Activated T-helper 1 cell treated with anti-CD3 and anti-CD28 coated beads, Interleukin-2, amount 50 U/mL, for 16 hours (primary cell): ENCODE measurements at places on chromosomes 11 and 22.

GRCh38 chr11:66868726-66869566 lies 12.1 kb downstream of the LRFN4 start:
- DNase-seq = peak; percentile 67

DNA sequence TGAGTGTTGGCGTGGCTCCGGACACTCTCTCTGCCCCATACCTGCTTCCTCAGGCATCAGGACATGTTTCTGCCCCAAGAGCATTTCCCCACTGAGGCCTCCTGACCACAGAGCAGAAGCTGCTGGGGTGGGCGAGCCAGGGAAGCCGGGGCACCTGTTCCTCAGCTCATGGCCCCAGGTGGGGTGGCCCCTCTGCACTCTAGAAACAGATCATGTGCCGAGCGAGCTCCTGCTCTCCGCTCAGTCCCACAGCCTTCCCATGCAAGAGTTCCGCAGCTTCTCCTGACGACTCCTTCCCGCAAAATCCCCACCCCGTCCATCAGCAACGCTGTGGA lies 22.4 kb upstream of the PANX2 start:
- no peak for DNase-seq

- DNase-seq = no peak
Measured at GRCh38 chr11:70538641-70539359, 140.5 kb downstream of the CTTN start.

GRCh38 chr11:44306052-44306917 lies 3.7 kb downstream of the ALX4 start:
- no peak for DNase-seq

GRCh38 chr11:42049650-42050049 lies 590.2 kb upstream of the LRRC4C start:
- no peak for DNase-seq

DNA sequence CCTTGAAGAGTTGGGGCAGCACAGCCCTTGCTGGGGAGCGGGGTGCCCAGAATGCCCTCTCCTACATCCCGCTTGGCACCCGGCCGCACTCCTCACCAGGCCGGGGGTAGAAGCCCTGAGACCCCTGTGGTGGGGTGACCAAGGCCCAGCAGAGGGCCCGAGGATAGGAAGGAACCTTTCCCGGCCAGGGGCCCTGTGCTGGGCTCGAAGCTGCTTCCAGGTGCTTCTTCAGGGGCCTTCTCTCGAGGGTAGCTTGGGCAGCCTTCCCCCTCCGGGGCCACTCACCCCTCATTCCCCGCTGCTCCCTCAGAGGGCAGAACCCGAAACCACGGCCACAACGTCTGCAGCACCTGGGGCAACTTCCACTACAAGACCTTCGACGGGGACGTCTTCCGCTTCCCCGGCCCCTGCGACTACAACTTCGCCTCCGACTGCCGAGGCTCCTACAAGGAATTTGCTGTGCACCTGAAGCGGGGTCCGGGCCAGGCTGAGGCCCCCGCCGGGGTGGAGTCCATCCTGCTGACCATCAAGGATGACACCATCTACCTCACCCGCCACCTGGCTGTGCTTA lies 752 bp downstream of the MUC2 start:
- DNase-seq = no peak

DNA sequence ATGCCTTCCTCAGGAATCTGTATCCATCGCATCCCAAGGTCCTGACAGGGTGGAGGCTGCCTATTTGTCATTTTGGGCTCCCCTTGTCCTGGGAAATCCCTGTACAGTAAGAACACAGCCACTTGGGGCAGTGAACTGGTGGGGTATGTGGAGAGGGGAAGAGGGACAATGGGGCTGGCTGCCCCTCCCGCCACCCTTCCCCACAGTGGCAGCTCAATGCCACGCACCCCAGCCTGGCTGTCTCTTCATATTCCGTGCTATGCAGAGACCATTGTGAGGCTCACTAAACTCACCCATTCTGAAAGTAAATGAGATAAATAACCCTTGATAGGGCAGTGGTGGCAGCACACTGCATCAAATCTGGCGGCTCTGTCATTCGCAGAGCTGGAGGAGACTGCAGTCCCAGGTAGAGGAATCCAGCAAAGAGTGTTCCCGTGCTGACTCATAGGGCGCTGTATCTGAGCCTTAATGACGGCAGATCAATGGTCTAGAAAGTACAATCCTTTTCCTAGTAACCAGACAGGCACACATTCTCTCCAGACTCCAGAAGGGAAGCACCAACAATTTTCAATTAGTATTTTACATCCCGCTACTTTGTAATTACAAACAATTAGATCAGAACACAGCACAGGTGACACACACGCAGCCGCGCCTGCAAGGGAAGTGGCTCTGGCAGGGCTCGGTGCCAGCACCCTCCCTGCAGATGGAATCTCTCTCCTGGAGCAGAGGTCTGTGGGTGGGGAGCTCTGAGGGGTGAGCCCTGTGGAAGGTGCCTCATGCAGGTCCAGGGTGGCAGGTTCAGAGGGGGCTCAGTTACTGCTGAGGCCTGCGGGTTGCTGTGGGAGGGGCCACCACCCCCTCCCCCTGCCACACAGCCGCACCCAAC lies 167.9 kb upstream of the B3GAT1 start:
- no peak for DNase-seq

DNA sequence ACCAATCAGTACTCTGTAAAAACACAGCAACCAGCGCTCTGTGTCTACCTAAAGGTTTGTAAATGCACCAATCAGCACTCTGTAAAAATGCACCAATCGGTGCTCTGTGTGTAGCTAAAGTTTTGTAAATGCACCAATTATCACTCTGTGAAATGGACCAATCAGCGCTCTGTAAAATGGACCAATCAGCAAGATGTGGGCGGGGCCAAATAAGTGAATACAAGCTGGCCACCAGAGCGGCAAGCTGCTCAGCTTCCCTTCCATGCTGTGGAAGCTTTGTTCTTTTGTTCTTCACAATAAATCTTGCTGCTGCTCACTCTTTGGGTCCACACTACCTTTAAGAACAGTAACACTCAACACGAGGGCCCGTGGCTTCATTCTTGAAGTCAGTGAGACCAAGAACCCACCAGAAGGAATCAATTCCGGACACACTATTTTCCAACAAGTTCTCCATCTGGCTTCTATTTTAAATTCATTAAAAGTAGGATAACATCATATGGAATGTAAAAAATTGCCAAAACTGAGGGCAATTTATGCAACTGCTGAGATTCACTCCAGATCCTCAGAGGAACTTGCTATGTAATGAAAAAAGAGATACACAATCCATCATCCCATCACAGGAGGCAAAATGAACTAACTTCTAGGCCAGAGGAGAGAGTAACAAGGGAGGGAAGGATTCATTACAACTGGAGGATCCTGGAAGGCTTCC lies 3.1 kb upstream of the PANX1 start:
- DNase-seq = no peak

DNA sequence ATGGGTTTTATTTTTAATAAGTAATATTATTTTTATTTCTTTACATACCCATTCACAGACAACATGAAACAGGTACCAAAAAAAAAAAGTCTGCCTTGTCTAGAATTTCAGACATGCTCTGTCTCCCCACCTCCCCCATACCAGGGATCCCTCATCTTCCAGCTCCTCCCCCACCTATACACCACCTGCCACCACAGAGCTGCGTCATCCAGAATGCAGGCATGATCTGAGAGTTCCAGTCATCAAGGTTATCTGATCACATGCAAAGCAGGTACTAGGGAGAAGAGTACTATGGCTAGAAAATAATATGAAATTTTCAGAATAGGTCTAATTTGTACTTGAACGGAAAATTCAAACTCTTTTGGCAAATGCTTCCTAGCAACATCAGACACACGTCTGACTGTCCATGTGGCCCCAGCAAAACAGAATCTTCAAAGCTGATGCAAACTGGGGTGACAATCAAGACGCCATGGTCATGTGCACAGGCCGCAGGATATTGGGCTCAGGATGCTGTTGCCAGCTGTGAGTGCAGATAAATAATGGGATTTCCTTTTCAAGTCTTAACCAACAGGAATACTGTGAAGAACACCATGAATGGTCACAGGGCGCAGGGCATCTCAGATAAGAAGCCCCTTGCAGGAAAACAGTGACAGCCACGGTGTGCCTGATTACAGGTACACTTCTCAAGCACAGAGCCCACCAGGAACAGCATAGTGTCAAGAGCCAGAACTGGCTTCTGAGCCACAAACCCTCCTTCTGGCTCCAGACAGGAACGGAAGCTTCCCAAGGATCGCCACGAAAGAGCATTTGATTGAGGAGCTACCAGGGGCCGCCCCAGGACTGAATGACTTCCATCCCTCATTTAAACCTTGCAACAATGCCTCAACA lies 169.5 kb downstream of the EFCAB6 start:
- no peak for DNase-seq

GRCh38 chr11:119483341-119483880 lies 60.4 kb upstream of the THY1 start:
- DNase-seq = no peak

GRCh38 chr11:64611869-64612646 lies 21.0 kb downstream of the SLC22A12 start:
- no peak for DNase-seq

DNA sequence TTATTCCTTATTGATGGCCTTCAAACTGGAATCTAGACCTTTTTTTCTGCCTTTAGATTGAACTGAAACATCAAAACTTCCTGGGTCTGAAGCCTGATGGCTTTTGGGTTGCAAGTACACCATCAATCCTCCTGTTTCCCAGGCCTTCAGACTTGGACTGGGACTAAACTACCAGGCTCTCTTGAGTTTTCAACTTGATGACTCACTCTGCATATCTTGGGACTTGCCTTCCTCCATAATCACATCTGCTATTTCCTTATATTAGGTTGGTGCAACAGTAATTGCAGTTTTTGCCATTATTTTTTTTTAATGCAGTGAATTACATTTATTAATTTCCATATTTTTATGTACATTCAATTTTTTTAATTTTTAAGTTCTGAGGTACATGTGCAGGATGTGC lies 7.0 kb downstream of the OR51B5 start:
- no peak for DNase-seq

GRCh38 chr11:95339086-95339901 lies 108.3 kb upstream of the SESN3 start:
- DNase-seq = no peak

GRCh38 chr11:94169516-94169915 lies 40.9 kb downstream of the PANX1 start:
- DNase-seq = no peak

DNA sequence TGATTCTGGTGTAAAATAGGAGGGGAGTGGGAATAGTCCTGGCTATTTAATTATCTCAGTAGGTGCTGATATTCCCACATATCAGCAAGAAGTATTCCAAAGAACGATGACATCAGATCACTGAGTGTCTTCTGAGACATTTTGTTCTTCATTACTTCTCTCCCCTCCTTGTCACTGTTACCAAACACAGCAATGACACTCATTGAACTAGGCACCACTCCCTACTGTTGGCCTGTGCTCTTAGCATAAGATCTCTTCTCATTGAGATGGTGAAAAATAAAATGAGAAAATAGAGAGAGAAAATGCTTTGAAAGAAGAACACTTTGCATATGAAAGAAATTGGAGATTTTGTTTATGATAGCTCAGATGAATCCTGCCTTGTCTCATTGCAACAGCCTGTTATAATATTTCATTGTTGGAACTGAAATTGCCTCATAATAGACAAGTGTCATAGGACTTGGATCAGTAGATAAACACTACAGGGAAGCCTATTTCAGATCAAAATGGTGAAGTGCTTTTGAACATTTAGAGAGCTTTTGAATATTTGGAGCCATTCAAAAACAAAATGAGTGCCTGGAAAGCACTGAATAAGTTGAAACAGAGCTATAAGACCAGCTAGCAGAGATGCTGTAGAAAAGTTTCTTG lies 11.3 kb upstream of the ETS1 start:
- DNase-seq = no peak

DNA sequence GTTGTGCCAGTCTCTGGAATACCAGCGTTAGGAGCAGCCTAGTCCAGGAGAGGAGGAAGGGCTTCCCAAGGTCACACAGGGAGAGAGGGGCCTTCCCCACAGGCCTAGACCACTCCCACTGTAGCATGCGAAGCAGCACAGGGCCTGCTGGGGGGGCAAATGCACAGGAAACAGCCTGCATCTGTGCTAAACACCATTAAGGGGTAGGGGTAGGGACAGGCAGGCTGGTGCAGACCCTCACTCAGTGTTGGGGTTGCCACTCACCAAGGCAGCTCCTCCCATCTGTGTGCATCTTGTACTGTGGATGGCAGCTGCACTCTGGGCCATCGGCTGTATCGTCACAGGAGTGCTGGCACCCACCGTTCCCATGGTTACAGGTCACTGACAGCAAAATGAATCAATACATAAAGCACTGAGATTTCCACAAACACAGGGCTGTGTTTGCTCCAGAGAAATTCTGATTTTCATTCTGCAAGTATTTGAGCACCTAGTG lies 24.9 kb downstream of the SCUBE2 start:
- no peak for DNase-seq

DNA sequence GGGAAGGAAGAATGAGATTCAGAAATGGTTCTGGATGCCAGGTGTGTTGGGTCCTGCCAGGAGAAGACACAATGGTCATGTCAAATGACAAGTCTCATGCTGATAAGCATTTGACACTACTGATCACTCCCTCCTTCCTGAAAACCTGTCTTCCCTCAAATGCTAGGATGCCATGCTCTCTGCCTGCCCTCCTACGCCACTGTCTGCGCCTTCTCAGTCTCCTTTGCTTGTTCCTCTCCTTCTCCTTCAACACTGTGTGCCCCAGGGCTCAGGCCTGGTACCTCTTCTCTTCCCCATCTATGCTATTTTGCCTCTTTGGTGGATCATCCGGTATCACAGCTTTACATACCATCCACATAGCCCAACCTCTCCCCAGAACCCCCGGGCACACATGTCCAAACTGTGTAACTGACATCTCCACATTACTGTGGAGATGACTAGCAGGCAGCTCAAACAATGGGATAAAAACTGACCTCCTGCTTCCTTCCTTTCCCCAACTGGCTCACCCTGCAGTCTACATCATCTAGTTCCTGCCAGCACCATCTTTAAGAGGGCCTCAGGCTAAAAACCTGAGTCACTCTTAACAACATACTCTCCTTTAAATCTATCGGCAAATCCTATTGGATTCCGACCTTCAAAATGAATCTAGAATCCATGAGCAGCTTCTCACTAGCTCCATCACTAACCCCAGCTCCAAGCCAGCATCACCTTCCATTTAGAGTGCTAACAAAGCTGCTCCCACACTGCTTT lies 8.2 kb downstream of the AP1B1 start:
- no peak for DNase-seq

DNA sequence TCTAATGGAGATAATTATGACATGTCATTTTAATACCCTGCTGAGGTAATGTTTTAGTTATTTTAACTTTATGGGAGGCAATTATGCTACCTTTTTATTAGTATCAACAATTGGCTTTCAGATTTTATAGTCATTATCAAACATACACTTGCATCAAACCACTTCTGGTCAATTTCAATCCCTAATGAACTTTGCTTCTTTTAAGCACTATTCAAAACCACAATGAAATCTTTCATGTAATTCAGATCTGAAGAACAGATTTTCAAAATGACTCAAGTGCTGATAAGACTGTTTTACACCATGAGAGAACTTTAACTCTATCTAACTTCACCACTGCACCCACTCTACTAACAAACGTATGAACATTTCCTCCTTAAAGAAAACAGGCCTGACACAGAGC lies 25.9 kb upstream of the CCDC34 start:
- DNase-seq = no peak

GRCh38 chr22:27252282-27253049 lies 549.1 kb downstream of the MN1 start:
- DNase-seq = no peak
